ENCODE measurements at places on chromosomes 3 and 15. TPM values are rescaled to one million over a fixed set of nuclear protein-coding genes. Genes with fewer than 3 reads are reported as not detected.

HYAL3 gene
- total RNA-seq = 2.9 TPM

KLHL6 gene
- total RNA-seq = 0.65 TPM

LIPH gene
- total RNA-seq = 0.58 TPM

PLA2G4D gene
- not detected for total RNA-seq

ERC2 gene
- not detected for total RNA-seq

B3GALNT1 gene
- 0.33 TPM for total RNA-seq

SMAD6 gene
- total RNA-seq = 16.2 TPM

STRIT1 gene
- total RNA-seq = not detected

PARL gene
- total RNA-seq = 25.5 TPM

RTP1 gene
- total RNA-seq = not detected

IL16 gene
- 2.1 TPM for total RNA-seq

TXNRD3 gene
- total RNA-seq = 10.7 TPM

ERICH6 gene
- not detected for total RNA-seq

TTLL13 gene
- 0.15 TPM for total RNA-seq

MESP1 gene
- 3.1 TPM for total RNA-seq

NRROS gene
- total RNA-seq = 1.7 TPM

LRRC3B gene
- total RNA-seq = not detected

MGLL gene
- total RNA-seq = 139 TPM

ARHGEF26 gene
- total RNA-seq = 26.3 TPM

SOX14 gene
- not detected for total RNA-seq

SLC24A5 gene
- not detected for total RNA-seq

SRGAP3 gene
- 2.8 TPM for total RNA-seq

ZNF662 gene
- 3.0 TPM for total RNA-seq

KCNMB2 gene
- not detected for total RNA-seq

PPM1L gene
- total RNA-seq = 26.4 TPM

THAP10 gene
- 0.93 TPM for total RNA-seq

STAB1 gene
- 71.5 TPM for total RNA-seq

BFSP2 gene
- total RNA-seq = not detected

SLC25A36 gene
- 3.3 TPM for total RNA-seq

MCCC1 gene
- total RNA-seq = 46.1 TPM

PLCL2 gene
- 5.6 TPM for total RNA-seq

MINAR1 gene
- total RNA-seq = 0.05 TPM

CERS3 gene
- total RNA-seq = not detected

PLSCR5 gene
- not detected for total RNA-seq

GPR176 gene
- total RNA-seq = 0.88 TPM

GRK7 gene
- total RNA-seq = not detected

GABRR3 gene
- not detected for total RNA-seq

NFKBIZ gene
- 29.7 TPM for total RNA-seq

P2RY14 gene
- not detected for total RNA-seq

IGF1R gene
- total RNA-seq = 3.3 TPM

C3orf85 gene
- total RNA-seq = 11.4 TPM

ACTC1 gene
- total RNA-seq = not detected

ARHGAP11A gene
- total RNA-seq = 1.8 TPM

XCR1 gene
- total RNA-seq = not detected

GP5 gene
- total RNA-seq = 0.10 TPM

GNAT1 gene
- 0.08 TPM for total RNA-seq

CPNE9 gene
- total RNA-seq = not detected

SCG5 gene
- total RNA-seq = 16.5 TPM

GOLGA6L7 gene
- total RNA-seq = not detected

ANKRD63 gene
- total RNA-seq = not detected

PAQR5 gene
- 0.50 TPM for total RNA-seq

Data from left lobe of liver (tissue), 2 donors.